ENCODE measurements at places on chromosomes 16 and 17.
A peak's percentile ranks its signal among the peaks of the same experiment; 100 is the strongest.

DNA sequence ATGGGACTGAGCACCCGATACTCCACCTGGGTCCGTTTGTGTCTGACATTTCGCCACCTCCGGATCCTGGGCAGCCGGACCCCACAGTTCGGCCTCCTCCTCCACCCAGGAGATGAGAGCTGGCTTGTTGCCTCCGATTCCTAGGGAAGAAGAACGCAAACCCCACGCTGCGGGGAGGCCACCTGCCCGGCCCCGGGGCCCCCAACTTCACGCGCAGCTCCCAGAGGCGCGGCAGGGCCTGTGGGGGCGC, 542 bp downstream of the ZNF764 start:
- no peak for DNase-seq

- DNase-seq, result no peak
Observed at GRCh38 chr17:44122816-44123355, 555 bp downstream of the HDAC5 start.

- no peak for DNase-seq
Observed at GRCh38 chr17:4449736-4450135, 16.0 kb downstream of the SPNS3 start.

- no peak for DNase-seq
Observed at GRCh38 chr17:46071796-46072195, 72.7 kb downstream of the STH start.

- DNase-seq, result peak; percentile 52
Observed at GRCh38 chr17:2058586-2059546, 4.0 kb downstream of the HIC1 start.

- no peak for DNase-seq
Observed at GRCh38 chr17:70517816-70518215, 348.5 kb downstream of the KCNJ2 start.

- no peak for DNase-seq
Observed at GRCh38 chr17:80987941-80988461, 3.6 kb upstream of the CHMP6 start.

DNA sequence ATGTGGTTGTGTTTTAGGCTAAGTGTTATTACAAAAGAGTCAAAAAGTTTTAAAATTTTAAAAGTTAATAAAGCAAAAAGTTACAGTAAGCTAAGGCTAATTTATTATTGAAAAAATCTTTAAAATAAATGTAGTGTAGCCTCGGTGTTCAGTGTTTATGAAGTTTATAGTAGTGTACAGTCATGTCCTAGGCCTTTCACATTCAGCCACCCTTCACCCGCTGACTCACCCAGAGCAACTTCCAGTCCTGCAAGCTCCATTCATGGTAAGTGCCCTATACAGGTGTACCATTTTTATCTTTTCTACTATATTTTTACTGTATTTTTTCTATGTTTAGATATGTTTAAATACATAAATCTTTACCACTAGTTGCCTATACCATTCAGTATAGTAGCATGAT, 98.5 kb upstream of the RPRML start:
- DNase-seq, result no peak

DNA sequence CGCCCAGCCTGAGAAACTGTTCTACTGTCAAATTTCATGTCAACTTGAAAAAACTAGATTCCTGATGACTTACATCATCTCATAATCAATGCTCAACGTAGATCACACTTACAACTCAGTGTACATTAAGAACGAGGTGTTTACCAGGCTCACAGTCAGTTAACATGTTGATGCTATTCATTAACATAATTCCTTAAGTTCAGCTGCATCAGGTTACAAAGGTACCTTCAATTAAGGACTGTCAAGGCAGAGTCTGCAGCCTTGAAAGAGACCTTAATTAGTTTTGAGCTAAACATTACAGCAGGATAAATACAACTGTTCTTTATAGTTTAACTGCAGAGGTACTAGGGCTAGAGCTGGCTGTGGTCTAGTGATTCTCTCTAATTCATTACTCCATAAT, 1.9 kb downstream of the GNA13 start:
- DNase-seq, result no peak

GRCh38 chr16:57863434-57864160, 61.3 kb upstream of the KIFC3 start:
- DNase-seq, result no peak

- DNase-seq, result no peak
Observed at GRCh38 chr17:72915625-72916081, 176.8 kb downstream of the SLC39A11 start.

DNA sequence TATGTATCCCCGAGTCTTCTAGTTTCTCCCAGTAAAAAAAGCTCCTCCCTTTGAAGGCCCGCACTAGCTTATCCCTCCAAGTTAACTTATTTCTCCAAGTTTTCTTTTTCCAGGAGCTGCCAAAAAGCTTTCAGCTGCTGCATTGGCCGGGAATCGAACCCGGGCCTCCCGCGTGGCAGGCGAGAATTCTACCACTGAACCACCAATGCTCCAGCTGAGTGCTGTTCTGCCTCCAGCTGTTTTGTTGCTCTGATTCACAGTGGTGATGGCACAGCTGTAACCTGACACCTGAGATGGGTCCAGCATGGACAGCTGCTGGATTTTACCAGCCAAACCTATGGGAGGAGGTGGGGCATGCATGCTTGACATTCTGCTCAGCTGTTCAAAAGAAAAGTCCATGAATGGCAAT, 22.1 kb downstream of the VAC14 start:
- no peak for DNase-seq

- DNase-seq, result no peak
Observed at GRCh38 chr17:7403043-7403726, 712 bp downstream of the TMEM256 start.

DNA sequence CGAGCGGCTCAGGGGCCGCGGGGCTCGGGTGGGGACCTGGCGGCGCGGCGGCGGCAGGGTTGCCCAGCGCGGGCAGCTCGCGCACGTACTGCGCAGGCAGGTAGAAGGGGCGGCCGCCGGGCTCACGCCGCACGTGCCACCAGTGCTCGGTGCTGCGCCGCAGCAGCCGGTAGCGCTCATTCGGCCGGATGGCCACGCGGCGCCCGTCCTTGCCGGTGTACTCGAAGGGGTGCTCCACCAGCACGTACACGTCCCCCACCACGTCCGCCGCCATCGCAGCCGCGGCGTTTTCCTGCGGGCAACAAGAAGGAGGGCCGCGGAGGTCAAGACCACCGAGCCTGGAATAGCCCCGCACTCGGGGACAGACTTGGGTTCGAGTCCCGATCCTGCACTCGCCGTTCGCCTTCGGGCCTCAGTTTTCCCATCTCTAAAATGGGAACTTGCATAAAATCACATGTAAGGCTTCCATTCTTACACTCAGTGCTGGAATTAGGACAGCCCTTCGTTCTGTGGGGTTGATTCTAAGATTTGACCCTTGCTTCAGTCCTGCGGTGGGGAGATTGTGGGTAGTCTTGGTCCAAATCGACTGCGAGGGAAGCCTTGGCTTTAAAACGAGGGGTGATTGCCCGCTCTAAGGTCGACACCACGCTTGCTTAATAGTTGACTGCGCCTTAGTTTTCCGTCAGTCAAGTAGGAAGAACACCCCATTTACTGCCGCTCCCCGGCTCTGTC, 2.5 kb downstream of the ARHGAP27 start:
- no peak for DNase-seq

DNA sequence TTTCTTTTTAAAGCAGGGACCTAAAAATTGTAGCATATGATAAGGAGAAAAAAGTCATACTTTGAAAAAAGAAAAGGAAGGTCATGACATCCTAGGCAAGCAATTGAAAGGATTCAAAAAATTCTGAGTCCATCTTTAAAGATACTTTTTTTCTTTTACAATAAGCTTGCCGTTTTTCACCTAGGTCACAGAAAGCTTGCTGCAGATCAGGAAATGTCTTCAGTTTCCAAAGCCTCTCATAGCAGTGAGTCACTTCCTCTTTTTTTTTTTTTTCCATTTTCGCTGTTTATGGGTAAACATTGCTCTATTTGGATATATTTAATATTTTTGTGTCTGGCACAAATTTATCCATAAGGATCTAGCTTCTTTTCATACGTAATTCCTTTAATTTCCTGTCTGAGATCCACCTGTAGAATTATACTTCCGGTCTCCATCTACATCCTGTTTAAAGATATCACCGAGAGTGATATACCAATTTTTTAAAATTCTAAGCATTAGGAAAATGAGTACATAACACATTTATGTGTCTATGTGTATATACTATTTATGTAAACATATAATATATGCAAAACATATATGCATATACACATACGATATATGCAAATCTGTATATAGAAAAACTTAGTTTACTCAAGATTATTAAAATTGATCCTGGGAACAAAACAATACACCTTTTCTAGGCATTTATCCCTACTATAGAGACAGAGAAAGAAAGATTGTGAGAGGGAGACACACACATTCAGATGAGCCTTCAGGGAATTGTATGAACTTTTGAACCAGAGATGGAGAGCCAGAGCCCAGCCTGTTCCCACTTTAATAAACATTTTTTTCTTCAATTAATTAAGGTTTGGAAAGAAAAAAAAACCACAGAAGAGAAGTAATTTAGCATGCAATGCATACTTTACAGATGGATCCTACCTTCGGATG, 134.4 kb downstream of the SKAP1 start:
- DNase-seq, result no peak

DNA sequence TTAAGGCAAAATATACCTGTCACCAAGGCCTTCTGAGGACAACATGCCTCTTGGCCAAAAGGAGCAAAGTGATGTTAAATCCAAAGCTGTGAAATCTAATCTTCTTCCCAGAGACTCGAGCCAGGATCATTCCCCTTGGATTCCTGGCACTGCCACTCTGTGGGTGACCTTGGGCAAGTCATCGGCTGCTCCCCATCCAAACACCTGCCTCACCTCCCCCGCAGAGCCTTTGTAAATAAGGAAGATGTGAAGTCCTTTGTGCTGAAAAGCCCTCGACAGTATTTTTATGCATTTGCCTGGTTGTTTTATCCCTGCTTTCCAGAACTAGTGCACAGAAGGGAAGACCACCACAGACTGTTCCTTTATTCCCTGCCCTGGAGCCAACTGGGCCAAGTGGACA, 5.4 kb upstream of the CEP295NL start:
- no peak for DNase-seq

DNA sequence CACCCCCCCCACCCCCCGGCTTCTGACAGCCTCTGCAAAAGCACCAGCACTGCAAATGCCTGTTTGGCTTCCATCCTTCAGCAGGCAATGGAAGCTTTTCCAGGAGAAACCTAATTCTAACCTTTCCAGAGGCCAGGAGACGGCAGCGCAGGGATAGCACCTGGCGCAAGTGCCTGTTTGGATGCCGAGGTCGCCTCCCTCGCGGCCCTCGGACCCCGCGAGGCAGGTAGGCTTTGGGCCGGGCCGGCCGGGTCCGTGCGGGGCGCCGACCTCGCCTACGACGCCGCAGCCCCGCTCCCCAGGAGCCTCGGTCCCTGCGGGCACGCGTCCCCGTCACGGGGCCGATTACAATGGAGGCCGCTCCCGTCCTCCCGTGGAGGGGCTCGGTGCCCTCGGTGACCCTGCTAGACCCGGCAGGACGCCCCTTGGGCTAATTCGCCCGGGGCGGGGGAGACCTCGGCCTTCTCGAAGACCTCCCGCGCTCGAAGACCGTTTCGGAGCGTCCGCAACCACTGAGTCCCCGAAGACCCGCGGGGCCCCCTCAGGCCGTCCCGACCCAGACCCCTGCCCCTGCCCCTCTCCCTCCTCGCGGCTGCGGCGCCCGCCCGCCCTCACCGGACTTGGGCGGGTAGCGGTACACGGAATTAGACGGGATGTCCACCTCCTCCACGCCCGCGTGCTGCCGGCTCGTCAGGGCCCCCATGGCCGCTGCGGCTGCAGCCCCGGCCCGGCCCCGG, 587 bp downstream of the RNF157 start:
- no peak for DNase-seq

GRCh38 chr17:72618001-72618509, 474.4 kb downstream of the SLC39A11 start:
- DNase-seq, result no peak

GRCh38 chr17:58917228-58917627, 161.6 kb downstream of the PPM1E start:
- no peak for DNase-seq

- DNase-seq, result no peak
Observed at GRCh38 chr16:84932681-84933080, 78.7 kb downstream of the ZDHHC7 start.

DNA sequence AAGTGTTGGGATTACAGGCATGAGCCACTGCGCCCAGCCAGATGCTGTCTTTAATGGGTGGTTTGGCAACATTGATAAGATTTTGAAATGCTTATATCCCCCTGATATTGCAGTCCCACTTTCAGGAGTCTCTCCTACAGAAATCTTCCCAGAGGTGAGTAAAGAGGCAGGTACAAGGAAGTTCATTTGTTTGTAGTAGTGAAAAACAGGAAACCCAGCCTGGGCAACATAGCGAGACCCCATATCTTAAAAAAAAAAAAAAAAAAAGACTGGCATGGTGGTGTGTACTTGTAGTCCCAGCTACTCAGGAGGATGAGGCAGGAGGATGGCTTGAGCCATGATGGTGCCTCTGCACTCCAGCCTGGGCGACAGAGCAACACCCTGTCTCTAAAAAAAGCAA, 6.2 kb upstream of the NUPR1 start:
- no peak for DNase-seq

All from stimulated activated CD8-positive, alpha-beta memory T cell treated with anti-CD3 and anti-CD28 coated beads, Interleukin-7, amount 100 ng/mL, for 4 hours (primary cell).